Activated CD8-positive, alpha-beta memory T cell treated with anti-CD3 and anti-CD28 coated beads, Interleukin-2, amount 50 U/mL, for 4 hours (primary cell): ENCODE measurements at places on chromosomes 12 and 14.

DNA sequence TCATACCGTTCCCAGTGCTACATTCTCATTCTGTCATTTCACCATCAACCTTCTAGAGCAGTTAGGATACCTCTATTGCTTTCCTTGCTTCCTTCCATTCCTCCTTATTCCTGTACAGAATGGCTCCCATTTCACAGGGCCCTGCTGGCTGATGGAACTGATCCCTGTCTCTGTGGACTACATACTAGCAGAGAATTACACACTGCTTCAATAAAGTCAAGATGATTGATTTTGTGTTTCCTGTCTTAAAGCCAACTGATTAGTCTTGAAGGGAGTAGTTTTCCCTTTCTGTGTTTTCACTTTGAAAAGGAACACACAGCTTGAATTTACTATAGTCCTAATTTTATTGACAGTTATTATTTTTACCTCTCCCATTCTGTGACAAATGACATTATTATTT lies 130.1 kb downstream of the ST8SIA1 start:
- DNase-seq = no peak

DNA sequence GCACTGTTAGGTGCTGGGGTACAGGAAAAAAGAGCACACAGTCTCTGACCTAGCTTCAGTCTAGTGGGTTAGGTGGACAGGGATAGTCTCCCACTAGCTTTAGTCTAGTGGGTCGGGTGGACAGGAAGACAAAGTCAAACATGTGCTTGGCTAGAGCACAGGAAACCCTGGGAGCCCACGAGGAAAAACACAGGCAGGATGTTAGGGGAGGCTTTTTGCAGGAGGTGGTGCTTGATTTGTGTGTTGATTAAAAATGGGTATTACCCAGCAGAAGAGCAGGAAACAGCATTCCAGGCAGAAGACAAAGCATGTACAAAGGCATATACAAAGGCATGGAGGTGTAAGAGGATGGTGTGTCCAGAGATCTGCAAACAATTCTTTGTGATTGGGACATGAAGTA lies 23.3 kb downstream of the SLC38A2 start:
- DNase-seq = no peak

- no peak for DNase-seq
These were observed 173.9 kb downstream of the NDUFA12 start for GRCh38 chr12:94829552-94829951.

- DNase-seq = no peak
These were observed 382.5 kb upstream of the TMTC1 start for GRCh38 chr12:30166006-30166795.

DNA sequence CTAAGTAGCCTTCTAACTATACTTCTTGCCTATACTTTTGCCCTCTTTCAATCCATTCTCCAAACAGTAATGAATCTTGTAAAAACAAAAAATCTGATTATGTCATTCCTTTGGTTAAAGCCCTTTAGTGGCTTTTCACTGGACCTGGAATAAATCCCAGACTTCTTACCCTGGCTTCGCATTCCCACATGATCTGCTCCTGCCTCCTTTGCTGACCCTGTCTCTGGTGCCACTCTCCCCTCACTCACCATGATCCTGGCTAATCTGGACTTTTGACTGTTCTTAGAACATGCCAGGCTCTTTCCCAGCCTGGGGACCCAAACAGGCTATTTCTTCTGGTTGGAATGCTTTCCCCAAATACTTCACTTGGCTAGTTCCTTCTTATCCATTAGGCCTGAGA lies 7.9 kb downstream of the MIA2 start:
- no peak for DNase-seq

DNA sequence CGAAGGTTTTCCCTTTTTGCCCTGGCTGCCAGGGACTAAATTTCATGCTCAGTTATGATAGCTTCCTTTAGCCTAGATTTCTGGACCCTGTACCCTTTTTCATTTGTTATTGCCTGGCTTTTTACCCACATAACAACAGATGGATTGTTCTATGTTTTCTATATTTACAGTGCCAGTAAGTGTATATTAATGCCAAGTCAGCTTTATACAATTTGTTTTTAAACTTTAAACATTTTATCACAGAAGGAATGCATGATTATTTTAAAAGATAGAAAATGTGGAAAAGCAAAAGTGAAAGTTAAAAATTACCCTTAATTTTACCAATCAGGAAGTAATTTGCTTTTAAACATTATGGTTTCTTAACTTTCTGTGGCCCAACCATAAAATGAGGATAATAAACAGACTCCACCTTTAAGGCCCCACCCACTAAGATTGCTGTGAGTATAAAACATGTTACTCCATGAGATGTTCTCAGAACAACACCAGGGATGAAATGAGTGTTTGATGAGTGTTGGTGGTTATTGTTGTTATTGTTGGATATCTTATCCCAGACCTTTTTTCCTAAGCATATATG lies 496.8 kb downstream of the EGLN3 start:
- no peak for DNase-seq

- no peak for DNase-seq
These were observed 1.6 kb downstream of the SLC6A12 start for GRCh38 chr12:212415-212714.

DNA sequence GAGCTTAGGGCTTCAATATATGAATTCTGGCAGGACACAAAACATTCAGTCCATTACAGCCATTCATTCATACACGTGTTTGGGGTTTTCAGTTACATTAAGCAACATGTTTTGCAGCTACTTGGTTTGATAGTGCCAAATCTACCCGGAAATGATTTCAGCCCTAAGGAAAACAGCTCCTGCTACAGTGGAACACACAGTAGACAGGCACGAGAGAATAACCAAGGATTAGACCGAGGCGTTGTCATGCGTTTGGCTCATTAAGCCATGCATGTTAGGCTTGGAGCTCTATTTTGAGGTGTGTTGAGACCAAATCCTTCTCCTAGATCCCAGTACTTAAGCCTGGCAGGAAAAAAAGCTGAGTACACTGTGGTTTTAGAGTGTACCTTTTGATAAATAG lies 177.4 kb downstream of the PRKCH start:
- no peak for DNase-seq

DNA sequence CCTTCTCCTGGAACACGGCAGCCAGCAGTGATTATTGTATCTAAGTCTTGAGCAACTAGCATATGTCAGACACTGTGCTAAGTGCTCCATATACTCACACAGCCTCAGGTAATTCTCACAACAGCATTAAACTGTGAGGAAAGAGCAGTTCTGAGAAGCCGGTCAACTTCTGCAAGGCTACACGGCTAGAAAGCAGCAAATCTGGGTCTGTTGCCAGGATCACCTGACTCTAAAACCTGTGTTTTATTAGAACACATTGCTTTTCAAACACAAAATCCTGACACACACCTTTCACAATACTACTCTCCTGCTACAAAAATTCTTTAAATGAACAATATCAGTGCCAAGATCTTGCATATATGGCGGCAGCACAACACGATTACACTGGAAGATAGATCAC lies 49.8 kb upstream of the CRACR2A start:
- DNase-seq = no peak

DNA sequence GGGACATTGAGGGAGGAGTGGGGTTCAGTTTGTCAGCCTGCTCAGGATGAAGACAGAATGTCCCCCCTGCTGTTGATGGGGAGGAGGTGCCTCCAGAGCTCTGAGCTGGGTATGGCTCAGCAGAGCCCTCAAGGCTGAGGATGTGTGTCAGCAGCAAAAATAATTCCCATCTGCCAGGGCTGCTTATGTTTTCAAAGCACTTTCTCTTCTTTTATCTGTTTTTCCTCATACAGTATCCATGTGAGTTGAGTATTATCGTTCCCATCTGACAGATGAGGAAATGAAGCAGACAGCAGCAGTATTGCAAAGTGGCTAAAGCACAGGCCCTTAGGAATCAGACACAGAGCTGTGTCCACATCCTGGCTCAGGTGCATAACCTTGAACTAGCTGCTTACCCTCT lies 94.1 kb downstream of the SLC8A3 start:
- no peak for DNase-seq

DNA sequence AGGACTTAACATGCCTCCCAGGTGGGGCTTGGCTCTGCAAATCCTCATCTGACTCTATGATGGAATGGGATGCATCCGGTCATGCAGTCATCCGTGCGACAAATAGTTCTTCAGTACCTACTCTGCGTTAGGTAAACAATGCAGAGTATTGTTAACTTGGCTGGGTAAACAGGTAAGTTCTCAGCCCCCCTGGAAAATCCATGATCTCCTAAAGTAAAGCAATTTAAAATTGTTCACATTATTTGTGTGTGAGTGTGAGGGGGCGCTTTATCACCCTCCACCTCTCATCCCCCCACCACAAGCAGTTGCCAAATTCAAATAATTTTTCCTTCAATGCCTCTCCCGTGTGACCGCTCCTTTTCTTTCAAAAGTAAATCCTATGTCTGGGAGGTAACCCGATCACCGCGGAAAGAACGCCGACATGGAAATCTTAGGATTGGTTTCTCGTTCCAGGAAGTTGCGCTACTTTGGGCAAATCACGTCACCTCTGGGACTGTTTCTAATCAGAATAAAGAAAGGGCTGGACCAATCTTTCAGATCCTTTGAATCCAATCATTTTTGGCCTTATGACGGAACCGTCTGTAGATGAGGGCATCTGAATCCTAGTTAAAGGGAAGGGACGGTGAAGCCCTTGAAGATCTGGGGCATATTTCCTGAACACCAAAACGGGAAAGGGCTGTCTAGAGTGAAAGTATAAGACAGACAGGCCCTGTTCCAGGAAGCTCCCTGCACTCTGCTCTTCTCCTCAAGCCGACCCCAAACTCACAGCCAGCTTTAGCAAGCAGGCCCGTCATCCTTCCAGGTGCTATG lies 44.0 kb upstream of the SINHCAF start:
- no peak for DNase-seq

DNA sequence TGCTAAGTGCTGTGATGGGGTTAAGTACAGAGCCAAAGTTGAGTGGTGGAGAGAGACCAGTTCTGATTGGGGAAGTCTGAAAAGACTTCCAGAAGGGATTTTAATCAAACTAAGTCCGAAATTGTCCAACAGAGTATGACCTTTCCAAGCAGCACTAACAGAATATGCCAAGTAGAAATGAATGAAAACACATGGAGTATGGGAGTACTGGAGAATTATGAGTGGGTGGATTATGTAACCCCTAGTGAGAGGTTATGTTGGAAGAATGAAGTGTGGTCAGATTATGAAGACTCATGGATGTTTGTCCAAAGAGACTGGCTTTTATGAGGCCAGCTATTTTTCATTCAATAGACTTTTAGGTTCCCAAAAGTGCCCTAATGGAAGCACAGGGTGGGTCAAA lies 94.0 kb upstream of the PLEKHA5 start:
- no peak for DNase-seq

GRCh38 chr12:7995266-7995963 lies 37.1 kb upstream of the FOXJ2 start:
- DNase-seq = peak; percentile 83

DNA sequence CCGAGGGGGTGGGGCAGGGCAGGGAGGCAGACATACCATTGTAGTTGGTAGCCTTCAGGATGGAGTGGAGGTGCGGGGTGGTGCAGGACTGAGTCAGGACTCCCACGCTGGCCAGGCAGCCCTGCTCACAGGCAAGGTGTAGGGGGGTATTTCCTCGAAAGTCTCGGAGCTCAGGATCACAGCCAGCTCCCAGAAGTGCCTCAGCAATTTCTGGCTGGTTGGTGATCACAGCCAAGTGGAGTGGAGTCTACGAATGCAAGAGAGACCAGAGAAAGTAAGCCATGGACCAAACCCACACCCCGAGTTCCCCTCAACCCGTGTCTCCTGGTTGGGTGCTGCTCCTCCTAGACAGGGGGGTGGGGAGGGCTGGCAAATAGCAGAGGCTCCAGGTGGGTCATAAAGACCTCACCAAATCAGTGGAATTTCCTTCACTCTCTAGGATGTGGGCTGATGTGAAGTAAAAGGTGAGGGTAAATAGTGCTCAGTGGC lies 1.4 kb downstream of the NFKBIA start:
- peak; percentile 58 for DNase-seq

DNA sequence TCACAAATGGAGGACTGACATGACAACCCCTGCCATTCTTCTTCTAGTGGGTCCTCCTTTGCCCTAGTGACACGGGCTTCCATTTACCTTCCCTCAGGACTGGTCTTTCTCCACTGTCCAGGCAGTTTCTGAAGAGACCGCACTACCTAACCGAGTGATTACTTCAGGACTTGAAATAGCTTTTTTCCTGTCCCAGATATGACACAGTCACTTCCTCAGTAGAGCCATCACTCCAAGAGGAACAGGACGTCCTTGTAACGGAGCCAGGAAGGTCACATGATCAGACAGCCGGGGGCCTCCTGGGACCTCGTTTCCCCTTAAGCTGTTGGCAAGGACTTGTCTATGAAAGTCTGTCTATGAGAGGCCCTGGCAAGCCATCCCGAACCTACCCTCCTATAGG lies 62.3 kb downstream of the FOS start:
- no peak for DNase-seq

- peak; percentile 37 for DNase-seq
These were observed 507 bp downstream of the AHSA1 start for GRCh38 chr14:77458249-77458950.

DNA sequence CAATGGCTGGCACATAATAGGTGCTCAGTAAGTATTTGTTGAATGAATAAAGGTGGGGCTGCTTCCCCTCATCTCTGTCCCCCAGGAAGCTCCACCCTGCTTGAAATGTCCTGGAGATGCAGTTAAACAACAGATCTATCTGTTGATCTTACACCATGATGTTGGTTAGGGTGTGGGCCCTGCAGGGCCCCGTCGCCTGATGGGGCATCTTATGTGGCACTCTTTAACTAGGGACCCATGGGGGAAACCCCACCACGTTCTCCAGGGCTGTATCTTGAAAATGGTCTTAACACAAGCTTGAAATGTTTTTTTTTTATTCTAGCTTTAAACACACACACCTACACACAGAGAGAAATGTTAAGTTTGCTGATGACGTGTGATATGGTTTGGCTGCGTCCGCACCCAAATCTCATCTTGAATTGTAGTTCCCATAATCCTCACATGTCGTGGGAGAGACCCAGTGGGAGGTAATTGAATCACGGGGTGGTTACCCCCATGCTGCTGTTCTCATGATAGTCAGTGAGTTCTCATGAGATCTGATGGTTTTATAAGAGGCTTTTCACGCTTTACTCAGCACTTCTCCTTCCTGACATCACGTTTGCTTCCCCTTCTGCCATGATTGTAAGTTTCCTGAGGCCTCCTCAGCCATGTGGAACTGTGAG lies 741.7 kb downstream of the VRK1 start:
- DNase-seq = no peak

DNA sequence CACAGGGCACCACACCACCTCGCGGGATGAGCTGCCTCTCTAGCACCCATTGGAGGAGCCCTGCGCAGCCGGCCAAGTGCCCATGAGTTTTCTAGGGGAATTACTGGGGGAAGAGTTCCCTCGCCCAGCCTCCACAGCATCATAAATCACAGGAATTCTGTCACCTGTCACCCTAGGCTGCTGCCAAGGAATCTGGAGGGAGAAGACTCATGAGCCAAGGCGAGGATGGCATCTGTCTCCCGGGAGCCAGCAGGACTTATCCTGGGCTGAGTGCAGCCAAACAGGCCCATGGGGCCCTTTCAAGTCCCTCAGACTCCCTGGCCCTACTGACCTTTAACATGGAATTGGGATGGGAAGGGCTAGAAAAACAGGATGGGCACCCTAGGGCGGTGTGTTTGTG lies 7.8 kb upstream of the OTUB2 start:
- no peak for DNase-seq
